ENCODE measurements at places on chromosomes 3 and 15.

DNA sequence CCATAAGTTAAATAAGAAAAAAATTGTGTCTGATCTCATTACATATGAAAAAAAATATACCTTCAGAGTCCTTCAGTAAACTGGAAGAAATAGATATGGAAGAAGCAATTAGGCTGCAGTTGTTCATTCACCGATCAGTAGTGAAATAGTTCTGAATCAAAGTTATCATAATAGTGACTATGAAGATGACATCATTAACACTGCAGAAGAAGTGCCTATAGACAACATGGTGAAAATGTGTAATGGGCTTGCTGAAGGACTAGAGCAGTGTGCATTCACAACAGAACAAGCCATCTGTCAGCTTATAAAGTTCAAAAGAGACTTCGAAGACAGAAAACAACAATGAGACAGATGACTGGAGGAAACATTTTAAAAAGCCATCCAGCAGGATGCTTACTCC, 144.5 kb downstream of the NAALADL2 start:
- no peak for DNase-seq

DNA sequence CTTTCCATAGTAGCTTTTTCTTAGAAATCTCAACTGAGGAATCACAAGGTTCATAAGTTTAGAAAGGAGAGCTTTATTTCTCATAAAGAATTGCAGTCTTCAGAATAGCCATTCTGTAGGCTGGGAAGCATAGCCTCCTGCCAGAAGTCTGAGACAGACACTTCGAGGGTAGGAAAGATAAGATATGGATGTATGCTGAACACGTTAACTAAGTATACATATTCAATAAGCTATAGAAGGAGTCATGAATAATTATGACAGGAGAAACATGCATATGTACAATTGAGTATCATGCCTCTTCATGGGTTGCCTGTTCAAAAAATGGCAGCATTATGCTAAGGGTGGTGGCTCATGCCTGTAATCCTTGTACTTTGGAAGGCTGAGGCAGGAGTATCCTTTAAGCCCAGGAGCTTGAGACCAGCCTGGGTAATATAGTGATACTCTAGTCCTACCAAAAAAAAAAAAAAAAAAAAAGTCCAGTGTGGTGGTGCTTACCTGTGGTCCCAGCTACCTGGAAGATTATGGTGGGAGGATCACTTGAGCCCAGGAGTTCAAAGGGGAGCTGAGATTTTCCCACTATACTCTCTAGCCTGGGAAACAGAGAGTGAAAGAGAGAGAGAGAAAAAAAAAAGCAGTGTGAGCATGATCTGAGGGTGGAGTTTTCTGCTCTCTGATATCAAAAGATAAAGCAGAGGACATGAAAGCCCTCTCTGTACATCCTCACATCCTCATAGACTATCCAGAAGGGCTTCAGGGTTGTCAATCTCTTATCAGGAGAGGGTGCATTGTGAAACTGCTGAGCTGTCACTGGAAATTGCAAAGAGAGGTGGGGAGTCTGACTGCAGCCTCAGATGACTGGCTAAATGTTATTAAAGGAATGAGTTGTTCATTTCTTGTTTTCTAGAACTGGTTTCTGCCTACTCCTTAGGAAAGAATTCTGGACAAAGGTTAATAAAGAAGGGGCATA, 23.6 kb upstream of the CADPS start:
- DNase-seq = no peak

DNA sequence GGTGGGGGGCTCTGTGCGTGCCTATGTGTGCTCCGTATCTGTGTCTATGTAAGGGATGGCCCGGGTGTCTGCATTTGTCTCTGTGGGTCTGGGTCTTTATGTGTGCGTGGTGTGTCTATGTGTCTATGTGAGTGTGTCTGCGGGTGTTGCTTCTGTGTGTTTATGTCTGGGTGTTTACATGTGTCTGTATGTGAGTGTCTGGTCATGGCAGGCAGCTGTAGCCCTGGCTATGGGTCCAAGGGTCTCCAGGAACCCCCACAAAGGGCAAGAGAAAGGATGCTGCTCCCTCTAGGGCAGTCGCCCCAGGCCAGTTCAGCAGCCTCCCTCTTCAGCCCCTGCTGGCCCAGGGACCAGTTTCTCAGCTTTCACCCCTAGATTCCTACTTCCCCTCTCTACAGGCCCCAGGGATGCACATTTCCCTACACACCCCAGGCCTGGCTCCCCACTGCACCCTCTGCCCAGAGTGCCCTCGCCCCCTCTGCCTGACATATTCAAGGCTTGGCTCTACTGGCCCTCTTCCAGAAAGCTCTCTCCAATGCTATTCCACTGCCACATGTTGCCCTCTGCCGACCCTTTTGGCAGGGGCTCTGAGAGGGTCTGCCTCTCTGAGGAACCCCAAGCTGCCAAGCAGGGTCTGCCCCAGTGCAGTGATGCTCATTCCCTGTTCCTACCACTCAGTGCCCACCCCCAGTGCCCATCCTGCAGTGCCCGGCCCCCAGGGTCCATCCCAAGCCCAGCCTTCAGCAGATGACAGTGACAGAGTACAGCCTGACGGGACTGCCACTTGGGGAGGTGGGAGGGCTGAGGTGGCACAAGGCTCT, 1.0 kb upstream of the MYL3 start:
- DNase-seq = no peak

- no peak for DNase-seq
These were observed 81.8 kb downstream of the MYH15 start for GRCh38 chr3:108428586-108428985.

DNA sequence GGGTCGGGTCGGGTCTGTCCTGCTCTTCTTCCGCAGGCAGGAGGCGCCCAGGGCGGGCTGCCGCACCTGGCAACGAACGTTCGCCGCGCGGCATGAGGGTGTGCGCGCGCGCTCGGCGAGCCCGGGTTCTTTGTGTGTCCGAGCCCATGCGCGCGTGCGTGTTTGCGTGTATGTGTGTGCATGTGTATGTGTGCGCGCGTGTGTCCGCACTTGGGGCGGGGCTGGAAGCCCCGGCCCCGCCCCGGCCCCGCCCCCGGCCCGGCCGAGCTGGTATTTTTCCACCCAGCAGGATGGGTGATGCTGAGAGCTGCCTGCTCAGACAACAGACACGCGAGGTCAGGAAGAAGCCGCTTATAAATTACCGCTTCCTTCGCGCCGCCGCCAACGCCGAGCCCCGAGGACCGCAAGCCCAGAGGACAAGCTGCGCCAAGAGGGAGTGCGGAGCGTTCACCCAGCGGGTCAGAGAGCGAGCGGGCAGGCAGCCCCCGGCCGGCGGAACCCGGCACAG, at the start of gene SLC6A6:
TSS of gene SLC6A6 (plus strand) at position 303 of the 508 bp plus-strand sequence. CDS start 41,029 bp downstream, outside the sequence.
- peak; percentile 96 for DNase-seq

- no peak for DNase-seq
These were observed 45.0 kb upstream of the GAP43 start for GRCh38 chr3:115578331-115578730.

DNA sequence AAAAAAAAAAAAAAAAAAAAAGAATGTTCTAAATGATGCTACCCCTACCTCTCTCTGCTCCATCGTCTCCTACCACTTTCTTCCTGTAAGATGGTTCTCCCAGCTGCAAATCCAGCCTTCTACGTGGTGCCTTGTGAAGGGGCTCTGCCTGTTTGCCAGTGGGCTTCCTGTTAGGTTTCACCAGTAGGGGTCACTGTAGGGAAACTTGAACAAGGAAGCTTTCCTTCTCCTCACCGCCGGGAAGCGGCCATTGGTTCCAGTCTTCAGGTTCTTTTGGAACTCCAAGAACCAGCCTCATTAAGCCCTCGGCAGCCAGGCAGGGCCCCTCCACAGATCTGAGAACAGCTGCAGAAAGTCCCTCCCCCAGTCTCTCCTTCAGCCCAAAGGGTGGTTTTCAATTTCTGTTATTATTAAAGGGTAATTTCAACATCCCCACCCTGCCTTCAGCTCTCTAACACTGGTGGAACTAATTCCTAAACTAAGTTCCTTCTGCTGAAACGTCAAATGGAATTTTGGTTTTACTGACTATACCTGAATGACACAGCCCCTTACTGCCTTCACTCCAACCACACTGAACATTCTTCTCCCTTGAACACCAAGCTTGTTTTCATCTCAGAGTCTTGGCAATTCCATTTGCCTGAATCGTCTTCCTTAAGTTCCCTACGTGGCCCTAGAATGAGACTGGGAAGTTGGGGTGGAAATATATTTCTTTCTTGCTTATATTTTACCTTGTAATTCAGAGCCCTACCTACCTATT, 13.5 kb downstream of the MCCC1 start:
- no peak for DNase-seq

GRCh38 chr3:190281308-190282051, 40.8 kb downstream of the CLDN1 start:
- no peak for DNase-seq

DNA sequence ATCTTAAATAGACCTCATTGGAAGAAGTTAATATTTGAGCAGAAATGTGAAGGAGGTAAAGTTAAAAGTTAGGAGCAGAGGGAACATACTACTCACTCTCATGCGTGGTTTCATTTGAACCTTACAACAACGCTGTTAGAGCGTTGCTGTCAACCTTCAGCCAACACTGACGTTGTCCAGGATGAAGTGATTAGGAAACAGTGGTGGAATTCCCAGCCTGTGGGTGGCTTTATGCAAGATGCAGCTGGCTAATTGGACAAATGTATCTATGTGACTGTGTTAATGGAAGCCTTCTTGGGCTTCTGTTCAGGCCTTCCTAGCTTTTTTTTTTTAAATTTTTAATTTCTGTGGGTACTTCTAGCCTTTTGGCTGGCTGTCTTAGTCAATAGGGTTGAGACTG, 40.5 kb downstream of the PTPRG start:
- DNase-seq = no peak

GRCh38 chr15:33988384-33988783, 20.1 kb downstream of the CHRM5 start:
- DNase-seq = no peak

GRCh38 chr3:42035007-42035406, 56.1 kb upstream of the TRAK1 start:
- DNase-seq = no peak

DNA sequence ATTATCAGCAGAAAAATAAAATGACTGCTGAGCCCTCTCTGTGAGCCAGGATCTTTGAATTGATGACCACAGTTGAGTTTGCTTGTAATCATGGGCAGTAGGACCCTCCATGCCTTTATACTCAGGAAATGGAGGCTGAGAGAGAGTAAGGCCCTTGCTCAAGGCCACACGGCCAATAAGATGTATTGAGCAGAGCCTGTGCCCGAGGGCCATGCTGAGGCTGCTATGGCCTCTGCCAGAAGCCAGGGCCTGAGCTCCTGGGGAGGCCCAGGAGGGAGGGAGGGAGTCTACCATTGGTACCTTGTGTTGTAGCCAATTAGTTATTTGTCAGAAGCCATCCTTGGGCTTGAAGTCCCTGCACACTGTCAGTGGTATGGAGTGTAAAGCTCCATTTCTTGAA, 151.4 kb downstream of the DNAJB8 start:
- no peak for DNase-seq

DNA sequence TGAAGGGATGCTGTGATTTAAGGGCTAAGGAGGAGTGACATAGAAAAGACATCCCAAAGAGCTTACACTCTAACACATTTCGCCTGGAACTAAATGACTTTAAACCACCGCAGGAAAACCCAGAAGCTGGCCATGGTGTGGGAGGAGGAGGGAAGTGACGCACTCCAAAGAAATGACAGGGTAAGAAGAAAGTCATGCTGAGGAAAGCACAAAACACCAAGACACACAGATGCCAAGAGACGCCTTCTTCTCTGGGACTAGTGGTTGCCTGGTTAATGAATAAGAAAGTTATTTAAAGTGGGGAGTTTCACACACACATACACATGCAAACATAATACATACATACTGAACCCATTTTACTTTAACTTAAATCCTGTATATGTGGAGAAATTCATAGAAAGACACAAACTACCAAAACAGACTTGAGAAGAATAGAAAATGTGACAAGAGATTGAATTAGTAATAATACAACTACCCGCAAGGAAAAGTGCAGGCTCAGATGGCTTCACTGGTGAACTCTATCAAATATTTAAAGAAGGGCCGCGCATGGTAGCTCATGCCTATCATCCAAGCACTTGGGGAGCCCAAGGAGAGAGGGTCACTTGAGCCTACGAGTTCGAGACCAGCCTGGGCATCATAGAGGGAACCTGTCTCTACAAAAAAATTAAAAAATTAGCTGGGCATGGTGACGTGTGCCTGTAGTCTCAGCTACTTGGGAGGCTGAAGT, 125.5 kb downstream of the NSMCE3 start:
- DNase-seq = no peak

Data from GM06990 (cell line).